ENCODE measurements at places on chromosomes 12 and 14.

DNA sequence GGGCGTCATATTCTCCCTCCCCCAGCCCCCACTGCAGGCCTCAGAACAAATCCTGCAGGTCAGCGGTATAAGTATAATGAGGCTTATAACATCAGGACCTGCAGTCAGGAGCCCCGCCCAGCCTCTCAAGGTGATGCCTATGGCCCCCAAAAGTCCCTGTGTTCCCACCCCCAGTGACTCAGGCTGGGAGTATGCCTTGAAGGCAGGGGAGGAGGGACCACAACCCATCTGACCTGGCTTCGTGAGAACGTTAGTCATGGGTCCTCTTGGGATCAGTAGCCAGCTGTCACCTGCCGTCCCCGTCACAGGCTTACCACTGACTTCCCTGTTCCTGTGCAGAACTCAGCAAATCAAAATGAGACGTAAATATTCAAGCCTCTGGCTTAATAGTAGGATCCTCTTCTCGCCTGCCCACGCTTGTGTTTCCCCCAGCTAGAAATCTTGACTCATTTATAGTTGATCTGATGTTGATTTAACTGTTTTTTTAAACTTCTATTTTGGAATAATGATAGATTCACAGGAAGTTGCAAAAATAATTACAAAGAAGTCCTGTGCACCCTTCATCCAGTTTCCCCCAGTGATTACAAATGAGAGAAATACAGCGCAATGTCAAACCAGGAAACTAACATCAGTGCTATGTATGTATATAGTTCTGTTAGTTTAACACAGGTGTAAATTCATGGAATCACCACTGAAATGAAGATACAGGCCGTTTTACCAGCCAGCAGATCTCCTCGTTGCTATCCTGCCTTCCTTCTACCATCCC is 107.5 kb downstream of the ADGRD1 start:
- peak; percentile 28 for DNase-seq
- H3K4me1 ChIP-seq: no peaks in the 10 kb centered on the region
- H3K4me3 ChIP-seq: no peak overlapping the region
- no peak overlapping the region for H3K27ac ChIP-seq
- no peaks in the 10 kb centered on the region for H3K36me3 ChIP-seq

- H3K36me3 ChIP-seq: no peaks in the 10 kb centered on the region
Observed at GRCh38 chr14:29390081-29390832, 537.4 kb downstream of the PRKD1 start.

GRCh38 chr12:92242907-92243306 is 97.3 kb upstream of the BTG1 start:
- no peak overlapping the region for H3K27ac ChIP-seq
- no peaks in the 10 kb centered on the region for H3K36me3 ChIP-seq
- H3K4me3 ChIP-seq: no peak overlapping the region
- DNase-seq: no peak

DNA sequence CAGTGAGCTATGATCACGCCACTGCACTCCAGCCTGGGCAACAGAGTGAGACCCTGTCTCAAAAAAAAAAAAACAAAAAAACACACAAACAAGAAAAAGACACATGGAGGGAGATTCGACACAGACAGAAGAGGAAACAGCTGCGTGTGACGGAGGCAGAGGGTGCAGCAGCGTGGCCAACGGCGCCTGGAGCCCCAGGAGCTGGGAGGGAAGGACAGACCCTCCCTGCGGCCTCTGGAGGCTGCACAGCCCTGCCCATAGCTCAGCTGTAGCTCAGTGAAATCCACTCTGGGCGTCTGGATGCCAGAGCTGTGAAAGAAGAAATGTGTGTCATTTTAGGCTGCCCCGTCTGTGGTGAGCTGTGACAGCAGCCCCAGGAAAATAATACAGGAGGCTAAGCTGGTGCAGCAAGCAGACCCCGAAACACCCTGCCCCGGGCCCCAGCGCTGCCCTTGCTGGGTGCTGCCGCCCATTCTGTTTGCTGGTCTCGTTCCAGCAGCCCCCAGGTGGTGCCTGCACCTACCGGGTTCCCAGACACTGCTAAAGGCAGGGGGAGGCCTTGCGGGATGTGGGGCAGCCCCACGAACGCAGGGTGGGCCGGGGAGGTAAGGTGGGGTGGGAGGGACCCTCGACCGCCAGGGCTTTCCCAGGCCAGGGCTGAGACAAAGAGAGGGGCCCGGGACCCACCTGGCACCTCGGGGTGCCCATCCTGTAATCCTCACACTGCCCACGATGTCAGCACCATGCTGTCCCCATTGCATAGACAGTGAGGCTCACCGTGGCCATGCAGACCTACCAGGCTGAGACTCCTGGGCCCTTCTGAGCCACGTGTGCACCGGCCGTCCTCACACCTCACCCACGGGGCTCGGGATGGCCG is 21.2 kb downstream of the GALNT9 start:
- H3K36me3 ChIP-seq: no peaks in the 10 kb centered on the region
- no peak for DNase-seq
- no peak overlapping the region for H3K27ac ChIP-seq
- no peaks in the 10 kb centered on the region for H3K4me1 ChIP-seq
- H3K4me3 ChIP-seq: no peak overlapping the region
- H3K27me3 ChIP-seq: no peaks in the 10 kb centered on the region

- H3K27ac ChIP-seq: no peak overlapping the region
- H3K4me3 ChIP-seq: no peak overlapping the region
- H3K4me1 ChIP-seq: no peaks in the 10 kb centered on the region
- DNase-seq: no peak
Observed at GRCh38 chr14:80135305-80136088, 75.8 kb downstream of the DIO2 start.

- H3K4me1 ChIP-seq: peaks cover 7% of the 10 kb centered on the region
- peak overlapping the region; percentile 33 for H3K4me3 ChIP-seq
- H3K27me3 ChIP-seq: no peaks in the 10 kb centered on the region
- H3K36me3 ChIP-seq: no peaks in the 10 kb centered on the region
Observed at GRCh38 chr12:27555925-27556778, 32.1 kb downstream of the PPFIBP1 start.

DNA sequence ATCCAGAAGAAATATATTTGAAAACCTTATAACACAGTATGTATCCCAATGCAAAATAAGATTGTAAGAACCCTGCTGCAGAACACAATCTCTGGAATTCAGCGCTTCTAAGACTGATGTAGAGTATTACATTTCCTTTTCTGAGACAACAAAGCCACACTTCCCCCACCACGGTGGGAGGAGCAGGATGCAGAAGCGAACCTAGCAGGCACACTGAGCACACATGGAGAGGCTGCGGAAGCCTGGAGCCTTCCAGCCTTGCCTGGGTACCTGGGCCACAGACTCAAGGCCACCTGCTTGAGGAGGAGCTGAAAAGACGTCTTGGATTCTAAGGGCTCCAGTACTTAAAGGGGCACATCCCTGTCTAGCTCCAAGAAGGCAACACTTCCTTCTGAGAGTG is 46.4 kb downstream of the TCHP start:
- no peak for DNase-seq
- H3K4me1 ChIP-seq: peaks cover 19% of the 10 kb centered on the region
- H3K36me3 ChIP-seq: peaks cover 62% of the 10 kb centered on the region
- H3K27ac ChIP-seq: no peak overlapping the region

- H3K4me3 ChIP-seq: no peak overlapping the region
- peaks cover 15% of the 10 kb centered on the region for H3K4me1 ChIP-seq
- DNase-seq: peak; percentile 69
- peak overlapping the region; percentile 53 for H3K27ac ChIP-seq
- no peaks in the 10 kb centered on the region for H3K36me3 ChIP-seq
Observed at GRCh38 chr14:52918486-52918885, 32.4 kb downstream of the FERMT2 start.

GRCh38 chr14:88276923-88277596 is 46.0 kb downstream of the KCNK10 start:
- H3K4me3 ChIP-seq: no peak overlapping the region
- no peaks in the 10 kb centered on the region for H3K27me3 ChIP-seq
- no peak for DNase-seq
- no peak overlapping the region for H3K27ac ChIP-seq

All from B cell (primary cell).